ENCODE measurements at places on chromosomes 1 and 21.

DNA sequence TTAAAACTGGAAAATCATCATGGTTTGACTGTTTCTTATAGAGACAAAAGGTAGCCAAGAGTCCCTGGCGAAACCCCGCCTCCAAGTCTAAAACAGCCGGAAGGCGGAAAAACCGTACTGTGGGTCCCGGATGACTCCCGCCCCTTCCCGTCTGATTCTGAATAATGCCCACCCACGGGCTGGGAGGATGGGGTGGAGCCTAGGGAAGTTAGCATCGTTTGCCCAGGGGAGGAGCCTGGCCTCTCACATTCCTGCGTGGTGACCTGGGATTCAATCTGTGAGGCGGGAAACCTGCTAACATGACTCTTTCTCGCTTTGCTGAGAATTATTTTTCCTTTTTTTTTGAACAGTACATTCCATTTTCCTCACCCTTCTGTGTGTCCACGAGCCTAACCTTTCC lies 124.9 kb downstream of the KCNK1 start:
- DNase-seq, result no peak

DNA sequence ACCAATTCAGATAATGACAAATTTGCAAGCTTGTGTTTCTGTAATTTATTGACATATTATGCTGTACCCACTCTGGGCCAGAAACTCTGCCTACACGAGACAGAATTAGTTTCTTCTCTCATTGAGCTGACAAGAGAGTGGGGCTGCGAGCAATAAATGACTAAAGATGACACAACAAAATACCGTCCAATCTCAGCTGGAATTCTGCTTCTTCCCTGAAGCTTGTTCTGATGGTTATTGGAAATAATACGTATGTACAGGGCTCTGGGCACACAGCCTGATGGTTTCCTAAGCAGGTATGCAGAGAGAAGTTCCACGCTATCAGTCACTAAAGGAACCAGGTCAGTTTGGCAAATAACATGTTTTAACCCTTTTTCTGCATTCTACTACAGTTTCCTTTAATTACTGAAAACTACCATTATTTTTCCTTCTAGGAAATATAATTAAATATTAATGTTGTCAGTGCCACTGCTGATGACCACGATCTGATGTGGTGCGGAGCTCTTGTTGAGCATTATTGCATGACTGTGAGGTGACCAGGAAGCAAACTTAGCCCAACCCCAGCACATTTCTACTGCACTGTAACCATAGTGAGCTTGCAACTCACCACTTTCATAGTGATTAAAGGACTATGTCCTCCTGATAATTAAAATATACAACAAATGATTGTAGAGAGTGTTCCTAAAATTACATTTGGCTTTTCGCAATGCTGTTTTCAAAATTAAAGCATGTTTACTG lies 221.4 kb upstream of the L1TD1 start:
- DNase-seq, result no peak

- DNase-seq, result no peak
These were observed 14.0 kb upstream of the CTPS1 start for GRCh38 chr1:40965531-40965930.

DNA sequence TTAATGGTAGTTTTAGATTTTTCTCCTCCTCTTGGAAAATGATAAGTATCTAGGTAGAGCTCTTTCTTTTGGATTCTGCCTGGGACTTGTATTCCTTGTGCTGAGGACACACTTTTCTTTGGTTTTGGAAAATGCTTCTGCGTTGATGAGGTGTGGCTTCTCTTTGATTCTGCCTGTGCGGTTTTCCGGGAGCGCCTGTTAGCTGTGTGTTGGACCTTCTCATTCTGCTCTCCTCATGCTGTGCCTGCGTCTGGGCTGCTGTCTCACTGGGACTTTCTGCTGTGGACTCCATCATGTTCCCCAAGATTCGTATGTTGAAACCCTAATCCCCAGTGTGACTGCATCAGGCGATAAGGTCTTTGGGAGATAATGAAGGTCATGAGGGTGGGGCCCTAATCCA lies 21.0 kb downstream of the C1orf174 start:
- DNase-seq, result no peak

- DNase-seq, result no peak
These were observed 27.6 kb downstream of the C1orf216 start for GRCh38 chr1:35691080-35691479.

DNA sequence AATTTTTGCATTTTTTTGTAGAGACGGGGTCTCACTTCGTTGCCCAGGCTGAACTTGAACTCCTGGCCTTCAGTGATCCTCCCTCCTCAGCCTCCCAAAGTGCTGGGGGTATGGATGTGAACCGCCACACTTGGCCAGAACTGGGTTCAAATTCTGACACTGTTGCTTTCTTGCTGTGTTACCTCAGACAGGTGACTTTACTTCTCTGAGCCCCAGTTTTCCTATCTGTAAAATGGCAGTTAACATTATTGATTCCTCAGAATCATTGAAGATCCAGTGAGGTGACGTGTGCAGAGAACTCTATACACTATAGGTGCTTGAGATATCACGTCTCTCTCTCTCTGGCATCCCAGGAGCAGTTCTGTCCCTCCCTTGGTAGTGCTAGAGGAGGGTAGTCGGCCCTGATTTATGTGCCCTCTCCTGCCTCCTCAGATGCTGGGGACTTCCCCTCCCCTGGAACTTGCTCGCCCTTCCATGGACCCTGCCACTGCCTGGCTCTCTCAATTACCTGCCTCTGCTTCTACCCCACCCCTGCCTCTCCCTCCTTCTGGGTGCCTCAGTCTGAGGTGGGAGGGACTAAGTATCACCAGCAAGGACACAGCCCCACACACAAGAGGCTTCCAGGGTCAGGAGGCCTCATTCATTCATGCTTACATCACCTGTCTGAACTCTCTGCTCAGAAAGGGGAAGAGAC lies 2.8 kb upstream of the HPCA start:
- no peak for DNase-seq

GRCh38 chr1:244162786-244163530 lies 111.9 kb downstream of the ZBTB18 start:
- no peak for DNase-seq

- DNase-seq, result no peak
These were observed 13.8 kb downstream of the SLC35E2B start for GRCh38 chr1:1678581-1679380.

GRCh38 chr1:23083714-23084480 lies 64.6 kb downstream of the KDM1A start:
- no peak for DNase-seq

DNA sequence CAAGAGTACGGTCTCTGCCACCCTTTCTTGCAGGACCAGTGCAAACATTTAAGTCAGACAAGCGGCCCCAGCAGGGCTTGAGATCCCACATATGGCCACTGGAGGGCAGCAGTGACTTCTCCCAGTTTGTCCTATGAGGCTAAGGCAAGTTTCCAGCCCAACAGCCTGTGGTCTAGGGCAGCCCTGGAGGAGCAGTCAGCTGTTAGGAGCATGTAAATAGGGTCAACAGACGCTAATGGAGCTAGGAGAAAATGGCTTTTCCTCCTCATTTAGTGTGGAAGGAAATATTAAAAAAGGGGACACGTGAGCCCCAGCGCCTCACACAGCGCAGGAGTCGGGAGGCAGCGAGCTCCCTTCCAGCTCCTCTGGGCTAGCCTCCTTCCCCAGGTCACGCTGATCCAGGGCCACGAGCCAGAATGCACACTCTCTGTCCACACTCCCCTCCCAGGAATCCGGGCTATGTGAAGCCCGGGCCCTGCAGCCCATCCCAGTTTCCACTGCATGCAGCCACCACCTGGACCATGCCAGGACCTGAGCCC lies 95.6 kb downstream of the LAMC2 start:
- peak; percentile 83 for DNase-seq

DNA sequence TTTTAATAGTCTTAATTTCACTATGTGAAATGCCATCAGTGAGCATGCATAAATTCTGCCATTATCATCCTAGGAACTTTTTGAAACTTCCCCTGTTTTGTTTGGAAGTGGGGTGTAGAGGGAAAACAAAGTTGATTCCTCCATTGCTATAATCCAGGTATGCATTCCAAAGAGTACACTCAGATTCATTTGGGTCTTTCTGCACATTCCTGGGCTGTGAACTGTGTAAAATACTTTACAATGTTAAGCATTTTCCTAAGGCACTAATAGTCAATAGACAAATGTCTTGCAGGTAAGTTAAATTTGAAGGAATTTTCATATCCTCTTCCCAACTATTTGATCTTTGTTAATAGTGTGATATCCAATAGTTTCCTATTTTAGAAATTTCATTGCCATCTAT lies 36.2 kb downstream of the SGIP1 start:
- no peak for DNase-seq

- DNase-seq, result no peak
These were observed 24.5 kb downstream of the COL18A1 start for GRCh38 chr21:45429221-45430175.

DNA sequence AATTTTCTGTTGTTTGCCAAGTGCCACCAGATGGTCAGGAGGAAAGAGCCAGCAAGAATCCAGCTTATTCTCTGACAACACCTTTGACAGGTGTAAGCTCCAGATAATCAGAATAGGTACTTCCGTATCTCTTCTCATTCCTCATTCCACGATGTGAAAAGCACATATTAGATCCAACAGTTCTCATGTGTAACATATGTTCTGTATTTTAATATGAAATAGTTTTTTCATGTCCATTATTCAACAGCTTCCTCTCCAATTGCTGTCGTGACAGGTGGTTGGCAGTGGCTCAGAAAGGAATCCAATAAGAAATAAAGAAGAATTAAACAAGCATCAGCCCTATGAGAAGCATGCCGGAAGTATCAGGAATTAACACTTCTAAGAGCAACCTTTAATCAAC lies 1624.7 kb downstream of the MRPL39 start:
- no peak for DNase-seq

DNA sequence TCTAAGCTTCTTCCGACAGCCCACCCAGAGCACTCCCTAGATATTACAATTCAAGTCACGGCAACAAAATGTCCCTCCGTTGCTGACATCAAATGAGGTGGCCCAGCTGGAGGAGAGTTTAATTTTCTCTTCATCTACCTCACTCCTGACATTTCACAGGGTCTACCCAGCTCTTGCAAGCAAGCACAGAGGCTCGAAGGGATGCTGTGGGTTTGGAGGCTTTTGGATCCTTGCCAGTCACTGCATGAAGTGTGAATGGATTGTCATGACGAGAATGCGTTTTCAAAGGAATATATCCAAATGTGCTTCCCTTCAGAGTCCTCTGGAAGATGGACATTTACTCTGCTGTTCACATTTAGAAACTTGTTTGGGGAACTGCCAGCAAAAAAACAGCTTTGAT lies 33.5 kb downstream of the CAPN8 start:
- no peak for DNase-seq

GRCh38 chr1:219581344-219581743 lies 31.6 kb downstream of the ZC3H11B start:
- no peak for DNase-seq

- no peak for DNase-seq
These were observed 91.2 kb upstream of the KCNJ15 start for GRCh38 chr21:38165466-38166172.

DNA sequence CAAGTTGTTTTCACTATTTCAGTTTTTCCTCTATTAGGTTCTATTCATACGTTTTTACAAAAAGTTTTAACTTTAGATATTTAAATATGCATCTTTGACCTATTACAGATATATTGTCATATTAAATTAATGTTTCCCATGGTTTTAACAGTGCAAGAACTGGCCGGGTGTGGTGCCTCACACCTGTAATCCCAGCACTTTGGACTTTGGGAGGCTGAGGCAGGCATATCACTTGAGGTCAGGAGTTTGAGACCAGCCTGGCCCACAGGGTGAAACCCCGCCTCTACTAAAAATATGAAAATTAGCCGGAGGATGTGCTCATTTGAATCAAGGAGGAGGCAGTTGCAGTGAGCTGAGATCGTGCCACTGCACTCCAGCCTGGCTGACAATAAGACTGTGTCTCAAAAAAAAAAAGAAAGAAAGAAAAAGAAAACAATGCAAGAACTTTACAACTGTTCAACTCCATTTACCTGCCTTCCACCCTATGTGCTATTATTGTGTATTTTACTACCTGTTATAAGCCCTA lies 19.8 kb upstream of the TINAGL1 start:
- DNase-seq, result no peak

DNA sequence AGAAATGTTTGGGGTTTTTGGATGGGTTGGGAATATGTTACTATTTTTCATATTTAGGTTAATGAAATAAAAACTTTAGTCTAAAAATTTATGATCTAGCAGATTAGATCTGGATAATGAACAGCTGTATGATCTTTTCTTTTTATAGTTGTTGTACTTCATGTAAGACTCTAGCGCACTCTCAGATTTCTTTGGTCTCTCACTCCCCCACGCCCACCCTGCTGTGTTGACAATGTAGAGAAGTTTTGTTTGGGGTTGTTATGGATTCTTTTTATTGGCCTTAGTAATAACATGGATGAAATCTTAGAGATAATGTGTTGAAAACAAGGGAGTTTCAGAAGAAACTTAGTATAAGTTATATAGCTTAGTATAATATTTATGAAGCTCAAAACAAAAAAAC lies 5.5 kb downstream of the KLF18 start:
- no peak for DNase-seq

DNA sequence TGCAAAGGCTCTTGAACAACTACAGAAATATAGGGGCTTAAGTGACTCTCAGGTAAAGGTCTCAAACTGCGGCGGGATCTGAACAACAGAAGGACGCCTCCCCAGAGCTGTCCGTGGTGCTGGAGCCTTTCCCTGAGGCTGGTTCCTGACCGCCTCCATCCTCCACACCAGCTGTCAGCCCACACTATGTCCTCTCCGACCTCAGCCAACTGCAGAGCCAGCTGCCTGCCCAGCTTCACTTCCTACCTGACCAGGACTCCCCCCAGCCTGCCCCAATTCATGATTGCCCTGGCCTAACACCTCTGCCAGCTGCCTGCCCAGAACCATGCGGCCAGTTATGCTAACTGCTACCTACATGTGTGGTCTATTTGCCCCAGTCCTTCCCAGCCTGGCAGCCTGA lies 63.6 kb upstream of the ZC3H12A start:
- DNase-seq, result no peak

- DNase-seq, result no peak
These were observed 69.4 kb downstream of the EVA1C start for GRCh38 chr21:32481875-32482408.

GRCh38 chr1:54488065-54488750 lies 59.8 kb upstream of the ACOT11 start:
- peak; percentile 82 for DNase-seq

- no peak for DNase-seq
These were observed 6.6 kb upstream of the RUNX3 start for GRCh38 chr1:24936684-24937083.

DNA sequence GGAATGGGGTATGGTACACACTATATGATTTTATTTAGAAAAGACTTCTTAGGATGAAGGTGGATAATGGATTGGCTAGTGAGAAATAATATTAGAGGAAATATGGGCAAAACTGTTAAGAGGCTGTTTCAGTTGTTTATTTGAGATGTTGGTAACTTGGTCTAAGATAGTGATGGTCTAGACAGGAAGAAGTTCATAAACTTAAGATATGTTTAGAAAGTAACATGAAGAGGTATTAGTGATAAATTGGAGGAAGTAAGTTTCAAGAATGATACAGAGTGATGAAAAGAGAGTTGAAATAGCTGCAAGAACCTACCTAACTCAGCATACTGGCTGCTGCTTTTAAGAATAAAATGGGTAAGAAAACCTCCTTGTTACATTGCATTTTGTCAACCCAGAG lies 9.2 kb upstream of the PTPRC start:
- no peak for DNase-seq
